ENCODE measurements at places on chromosomes 11 and 22. TPM values are rescaled to one million over a fixed set of nuclear protein-coding genes. Genes with fewer than 3 reads are reported as not detected.

The SLC16A8 gene
- not detected for total RNA-seq

The MUC15 gene
- not detected for total RNA-seq

The FOLR3 gene
- not detected for total RNA-seq

The TRIM6 gene
- total RNA-seq = 0.35 TPM

The SERGEF gene
- total RNA-seq = 11.8 TPM

The DTX4 gene
- total RNA-seq = 0.39 TPM

The C11orf97 gene
- total RNA-seq = not detected

The AP2A2 gene
- 21.2 TPM for total RNA-seq

The ABTB2 gene
- 8.8 TPM for total RNA-seq

The GAB4 gene
- total RNA-seq = not detected

The MPZL2 gene
- total RNA-seq = 2.6 TPM

The OR4A16 gene
- not detected for total RNA-seq

The CRYBB2 gene
- total RNA-seq = not detected

The ANO9 gene
- total RNA-seq = not detected

The SCGB2A2 gene
- not detected for total RNA-seq

The FOSL1 gene
- total RNA-seq = 0.36 TPM

The RASL10A gene
- 1.2 TPM for total RNA-seq

The USH1C gene
- total RNA-seq = not detected

The TRMU gene
- 13.2 TPM for total RNA-seq

The KRTAP5-11 gene
- not detected for total RNA-seq

The FGF19 gene
- total RNA-seq = not detected

The C2CD3 gene
- 33.2 TPM for total RNA-seq

The OR8D4 gene
- total RNA-seq = not detected

The KRTAP5-7 gene
- not detected for total RNA-seq

The GRIK4 gene
- total RNA-seq = not detected

The CCDC87 gene
- total RNA-seq = not detected

The P2RX6 gene
- total RNA-seq = 24.7 TPM

The TTLL1 gene
- total RNA-seq = 1.3 TPM

The MFRP gene
- not detected for total RNA-seq

The TCP11L1 gene
- total RNA-seq = 18.3 TPM

The FAM111B gene
- not detected for total RNA-seq

The TPBGL gene
- total RNA-seq = not detected

The CARNS1 gene
- 11.0 TPM for total RNA-seq

The MOV10L1 gene
- total RNA-seq = 0.25 TPM
